ENCODE measurements at places on chromosomes 2 and 18.

GRCh38 chr2:1487758-1488157 is 74.5 kb downstream of the TPO start:
- no peak for DNase-seq

GRCh38 chr18:3713166-3713565 is 263.2 kb downstream of the TGIF1 start:
- no peak for DNase-seq

DNA sequence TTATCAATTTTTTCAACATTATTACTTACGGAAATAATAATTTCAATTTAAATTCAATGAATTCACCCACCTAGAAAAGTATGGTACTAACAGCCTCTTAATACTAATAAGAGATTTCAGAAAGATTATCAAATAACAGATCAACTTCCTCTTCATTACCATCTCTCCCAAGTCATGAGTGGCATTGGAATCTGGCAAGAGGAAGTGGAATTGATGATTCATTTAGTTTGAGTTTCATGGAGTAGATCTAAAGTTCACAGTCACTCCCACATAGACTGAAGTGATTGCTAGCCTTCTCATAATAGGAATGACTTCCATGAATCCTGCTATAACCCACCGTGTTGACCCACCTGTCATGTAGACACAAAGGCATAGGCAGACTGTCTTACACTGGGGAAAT is 77.7 kb upstream of the WDR75 start:
- no peak for DNase-seq

- DNase-seq: no peak
These were observed 476.4 kb upstream of the SPHKAP start for GRCh38 chr2:228657807-228658402.

- DNase-seq: no peak
These were observed 28.3 kb downstream of the MYO7B start for GRCh38 chr2:127563458-127564428.

DNA sequence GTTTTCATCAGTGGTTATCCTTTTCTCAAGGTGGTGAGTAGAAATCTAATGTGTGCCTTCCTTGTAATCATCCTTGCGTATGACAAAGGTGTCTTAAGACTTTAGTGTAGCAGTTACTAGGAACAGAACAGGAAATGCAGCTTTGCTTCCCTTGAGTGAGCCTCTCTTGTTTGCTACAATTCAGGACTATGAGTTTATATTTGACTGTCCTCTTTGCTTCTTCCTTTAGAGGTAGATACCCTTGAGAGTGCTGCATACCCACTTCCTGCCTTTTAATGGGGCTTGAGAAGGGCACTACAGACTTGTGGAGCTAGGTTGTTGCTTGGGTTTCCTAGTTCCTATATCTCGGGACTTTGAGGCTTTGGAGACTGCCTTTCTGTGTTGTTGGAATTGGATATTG is 3.8 kb downstream of the KCNJ13 start:
- peak; percentile 3 for DNase-seq

Data from CD4-positive, alpha-beta T cell treated with Interleukin-6 at 100 ng/mL for 8 hours (primary cell).